ENCODE measurements at places on chromosomes 6 and 20.
A peak's percentile ranks its signal among the peaks of the same experiment; 100 is the strongest.

- no peak for DNase-seq
Observed at GRCh38 chr6:10272591-10272990, 142.3 kb downstream of the TFAP2A start.

- DNase-seq = no peak
Observed at GRCh38 chr6:170003027-170003426, 251.6 kb downstream of the ERMARD start.

DNA sequence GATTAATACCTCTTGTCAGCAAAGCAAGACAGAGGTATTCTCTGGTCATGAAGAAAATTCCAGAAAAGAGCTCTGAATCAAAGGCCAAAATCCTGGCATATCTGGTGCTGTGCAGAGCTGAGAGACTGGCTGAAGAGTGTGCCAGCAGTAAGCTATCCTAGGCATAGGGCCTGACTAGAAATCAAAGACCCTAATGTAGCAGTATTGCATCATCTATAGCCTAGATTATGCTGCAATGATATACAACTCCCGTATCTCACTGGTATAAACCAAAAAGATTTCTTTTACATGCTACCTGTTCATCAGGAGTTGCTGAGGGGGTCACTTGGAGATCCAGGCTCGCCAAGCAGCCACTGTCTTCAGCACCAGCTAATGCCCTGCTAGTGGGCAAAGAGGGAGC lies 30.9 kb upstream of the TRIM39 start:
- DNase-seq = no peak

GRCh38 chr6:149963462-149964307 lies at the start of gene ULBP1:
TSS of gene ULBP1 (plus strand) at chr6:149963943. CDS start at chr6:149964050, 107 bp downstream.
- peak; percentile 88 for DNase-seq

DNA sequence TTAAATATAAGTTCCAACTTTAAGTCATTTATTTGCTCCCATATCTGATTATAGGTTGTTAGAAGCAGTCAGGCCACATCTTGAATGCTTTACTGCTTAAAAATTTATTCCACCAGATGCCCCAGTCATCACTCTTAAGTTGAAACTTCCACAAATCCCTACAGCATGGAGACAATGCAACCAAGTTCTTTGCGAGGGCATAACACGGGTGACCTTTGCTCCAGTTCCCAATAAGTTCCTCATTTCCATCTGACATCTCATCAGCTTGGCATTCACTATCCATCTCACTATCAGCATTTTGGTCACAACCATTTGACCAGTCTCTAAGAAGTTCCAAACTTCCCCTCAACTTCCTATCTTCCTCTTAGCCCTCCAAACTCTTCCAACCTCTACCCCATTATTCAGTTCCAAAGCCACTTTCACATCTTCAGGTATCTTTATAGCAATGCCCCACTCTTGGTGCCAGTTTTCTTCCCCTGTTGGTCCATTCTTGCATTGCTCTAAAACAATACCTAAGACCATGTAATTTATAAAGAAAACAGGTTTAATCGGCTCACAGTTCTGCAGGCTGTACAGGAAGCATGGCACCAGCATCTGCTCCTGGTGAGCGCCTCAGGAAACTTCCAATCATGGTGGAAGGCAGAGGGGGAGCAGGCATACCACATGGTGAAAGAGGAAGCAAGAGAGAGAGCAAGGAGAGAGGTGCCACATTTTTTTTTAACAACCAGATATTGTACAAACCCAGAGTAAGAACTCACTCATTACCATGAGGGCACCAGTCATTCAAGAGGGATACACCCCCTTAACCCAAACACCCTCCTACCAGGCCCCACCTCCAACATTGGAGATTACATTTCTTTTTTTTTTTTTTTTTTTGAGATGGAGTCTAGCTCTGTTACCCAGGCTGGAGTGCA lies 15.9 kb upstream of the ITPR3 start:
- no peak for DNase-seq

- no peak for DNase-seq
Observed at GRCh38 chr6:106520711-106521401, 108.4 kb downstream of the RTN4IP1 start.
